Sigmoid colon (tissue), 7 donors: ENCODE measurements at places on chromosomes 3 and 15. TPM values are rescaled to one million over a fixed set of nuclear protein-coding genes. Genes with fewer than 3 reads are reported as not detected.

DNA sequence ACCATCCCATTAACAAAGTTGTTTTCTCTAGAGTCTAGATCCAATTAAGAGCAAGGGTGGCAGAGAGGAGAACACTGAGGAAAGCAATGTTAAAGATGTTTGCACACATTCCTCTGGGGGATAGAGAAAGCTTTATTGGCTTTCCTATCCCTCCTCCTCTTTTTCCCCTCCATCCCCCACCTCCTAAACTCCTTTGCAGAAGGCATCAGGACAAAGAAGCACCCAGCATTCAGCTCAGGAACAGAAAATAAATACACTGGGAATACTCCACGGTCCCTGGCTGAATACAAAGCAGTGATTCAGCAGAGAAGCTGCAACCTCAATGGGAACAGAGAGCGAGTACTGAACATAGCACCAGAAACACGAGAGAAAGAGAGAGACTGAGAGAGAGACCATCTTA lies 21.9 kb downstream of the LSAMP start:
- H3K4me3 ChIP-seq: peak overlapping the region; percentile 12
- no peaks in the 10 kb centered on the region for H3K36me3 ChIP-seq
- H3K27ac ChIP-seq: peak overlapping the region; percentile 69

Gene FBXO45
- total RNA-seq: 6.5 TPM

DNA sequence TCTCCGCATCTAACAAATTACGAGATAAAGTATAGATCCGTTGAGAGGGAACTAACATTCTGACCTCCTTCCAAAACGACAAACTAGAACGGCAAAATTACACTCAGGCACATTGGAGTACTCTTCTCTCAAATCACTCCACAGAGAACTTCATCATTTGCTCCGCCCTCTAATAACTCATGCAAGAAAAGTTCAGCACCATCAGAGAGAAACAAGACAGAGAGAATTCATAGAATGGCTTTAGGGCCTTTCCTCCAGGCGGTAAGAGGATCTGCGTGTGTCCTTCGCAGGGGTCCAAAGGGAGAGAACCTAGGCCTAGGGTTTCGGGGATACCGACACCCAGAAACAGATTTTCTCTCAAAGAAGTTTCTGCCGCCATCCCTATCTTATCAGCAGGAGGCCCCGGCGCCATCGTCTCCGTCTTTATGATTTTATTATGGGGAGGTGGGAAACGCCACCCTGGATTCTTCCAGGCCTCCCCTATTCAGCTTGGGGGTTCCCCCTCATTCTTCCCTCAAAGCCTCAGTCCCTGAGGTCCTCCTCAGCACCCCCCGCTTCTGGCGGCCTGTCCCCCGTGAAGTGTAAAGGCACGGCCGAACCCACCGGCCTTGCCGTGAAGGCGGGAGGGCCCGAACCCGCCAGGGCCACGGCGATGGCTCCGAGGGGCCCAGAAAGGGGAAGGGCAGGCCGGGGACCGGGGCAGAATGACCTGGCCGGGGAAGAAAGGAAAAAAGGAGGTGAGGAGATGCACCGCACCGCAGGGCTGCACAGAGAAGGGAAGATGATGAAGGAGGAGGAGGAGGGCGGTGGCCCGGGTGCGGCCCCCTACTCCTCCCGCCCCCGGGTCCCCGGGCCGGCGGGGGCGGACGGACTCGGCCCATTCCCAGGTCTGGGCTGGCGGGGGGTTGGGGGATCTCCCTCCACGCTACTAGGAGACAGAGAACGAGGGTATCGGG lies 768 bp downstream of the UBXN7 start:
- H3K4me1 ChIP-seq: peaks cover 23% of the 10 kb centered on the region
- H3K4me3 ChIP-seq: peak overlapping the region; percentile 80
- peak overlapping the region; percentile 91 for H3K27ac ChIP-seq
- no peaks in the 10 kb centered on the region for H3K27me3 ChIP-seq

GRCh38 chr15:50250760-50251394 lies 14.6 kb downstream of the HDC start:
- H3K36me3 ChIP-seq: no peaks in the 10 kb centered on the region
- no peaks in the 10 kb centered on the region for H3K27me3 ChIP-seq

Gene DNAH12
- 0.28 TPM for total RNA-seq

DNA sequence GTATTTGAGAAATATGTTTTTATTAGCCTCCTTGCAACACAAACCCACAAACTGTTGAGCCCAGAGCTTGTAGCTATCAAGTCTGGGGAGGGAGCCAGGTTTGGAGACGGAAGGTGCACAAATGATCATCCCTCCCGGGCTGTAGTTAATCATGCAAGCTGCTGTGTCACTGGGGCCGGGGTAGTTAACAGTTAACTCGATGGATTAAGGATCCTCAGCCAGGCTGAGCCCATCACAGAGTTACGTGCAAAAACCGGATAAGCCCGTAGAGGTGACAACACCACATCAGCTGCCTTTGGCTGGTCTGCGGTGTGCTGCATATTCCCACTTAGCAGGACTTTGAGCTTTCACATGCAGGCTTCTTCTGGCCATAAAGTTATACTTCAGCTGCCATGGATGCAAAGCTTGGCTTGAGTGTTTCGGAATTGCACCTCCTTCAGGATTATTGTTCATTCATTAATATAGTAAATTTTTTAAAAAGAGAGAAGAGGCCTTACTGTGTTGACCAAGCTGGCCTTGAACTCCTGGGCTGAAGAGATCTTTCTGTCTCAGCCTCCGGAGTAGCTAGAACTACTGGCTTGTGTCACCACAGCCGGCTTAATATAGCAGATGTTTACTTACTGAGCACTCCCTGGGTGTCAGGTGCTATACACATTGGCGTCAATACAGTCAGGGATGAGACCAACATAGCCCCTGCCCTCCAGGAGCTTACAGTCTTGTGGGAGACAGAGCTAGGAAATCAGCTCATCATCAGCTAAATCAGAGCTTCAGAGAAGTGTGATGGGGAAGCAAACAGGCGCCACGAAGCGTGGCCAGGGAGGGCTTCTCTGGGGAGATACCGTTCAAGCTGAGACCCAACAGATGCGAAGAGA lies 226.8 kb upstream of the BHLHE40 start:
- H3K36me3 ChIP-seq: peaks cover 4% of the 10 kb centered on the region
- H3K4me1 ChIP-seq: no peaks in the 10 kb centered on the region
- H3K27me3 ChIP-seq: no peaks in the 10 kb centered on the region

DNA sequence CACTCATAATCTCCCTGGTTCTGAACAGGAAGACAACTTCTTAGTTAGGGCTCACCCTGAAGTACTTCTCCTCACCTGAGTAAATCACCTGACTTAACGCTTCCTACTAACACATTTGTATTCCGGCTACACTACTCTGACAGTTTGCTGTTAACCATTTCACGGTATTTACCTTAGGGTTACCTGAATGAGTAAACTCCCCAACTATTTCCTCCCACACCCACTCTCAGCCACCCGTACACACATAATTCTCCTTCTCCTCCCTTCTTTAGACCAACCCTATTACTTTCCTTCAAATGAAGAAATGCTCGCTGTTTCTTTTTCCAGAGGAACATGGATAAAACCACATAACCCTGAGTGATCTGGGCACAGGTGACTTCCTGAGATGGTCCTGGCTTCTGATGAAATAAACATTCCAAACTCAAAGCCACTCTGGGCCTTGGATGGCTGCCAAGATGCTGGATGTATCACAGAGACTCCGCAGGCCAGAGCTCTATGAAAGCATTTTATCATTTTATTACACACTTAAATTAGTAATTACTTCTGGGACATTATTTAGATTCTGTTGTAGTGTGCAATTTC lies 183.6 kb upstream of the ATP11B start:
- no peaks in the 10 kb centered on the region for H3K4me1 ChIP-seq
- no peaks in the 10 kb centered on the region for H3K36me3 ChIP-seq
- no peak for DNase-seq

DNA sequence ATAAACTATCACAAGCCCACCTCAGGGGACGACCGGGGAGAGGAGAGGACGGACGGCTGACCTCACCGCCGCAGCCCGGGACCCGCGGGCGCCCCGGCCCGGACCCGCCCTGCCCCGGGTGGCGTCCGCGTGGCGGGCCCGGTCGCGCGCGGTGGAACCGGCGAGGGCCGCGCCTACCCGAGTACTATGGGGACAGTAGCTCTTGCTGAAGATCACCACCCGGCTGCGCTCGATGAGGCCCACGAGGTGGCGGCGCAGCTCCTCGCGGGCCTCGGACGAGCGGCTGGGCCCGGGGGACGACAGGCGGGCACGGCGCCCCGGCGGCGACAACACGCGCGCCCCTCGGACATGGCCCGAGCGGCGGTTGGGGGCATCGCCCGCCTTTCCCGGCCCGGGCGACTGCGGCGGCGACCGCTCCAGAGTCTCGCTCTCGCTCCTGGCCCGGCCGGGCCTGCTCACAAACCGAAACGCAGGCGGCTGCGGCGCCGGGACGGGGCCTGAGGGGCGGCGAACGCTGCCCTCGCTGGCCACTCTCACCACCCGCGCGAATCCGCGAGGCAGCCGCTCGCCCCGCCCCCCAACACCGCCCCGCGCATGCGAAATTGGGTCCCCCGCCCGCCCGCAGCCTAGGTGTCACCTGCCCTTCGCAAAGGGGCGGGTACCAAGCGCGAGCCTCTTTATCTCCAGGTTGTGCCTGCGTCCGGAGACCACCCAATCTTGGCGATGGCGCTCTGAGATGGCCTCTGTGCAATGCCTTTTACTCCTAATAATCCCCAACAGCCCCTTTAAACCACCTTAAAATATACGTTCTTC lies at the start of gene TXNRD3:
Gene TXNRD3 (minus strand): TSS at position 554 of the 813 bp plus-strand sequence.
- no peaks in the 10 kb centered on the region for H3K27me3 ChIP-seq
- peak; percentile 86 for DNase-seq
- H3K4me3 ChIP-seq: peak within 1 kb of the TSS; percentile 84

Gene SLC35G2
- 8.0 TPM for total RNA-seq

GRCh38 chr15:59966262-59966661 lies 37.8 kb upstream of the FOXB1 start:
- H3K27me3 ChIP-seq: no peaks in the 10 kb centered on the region
- no peaks in the 10 kb centered on the region for H3K36me3 ChIP-seq
- DNase-seq: no peak
- no peak overlapping the region for H3K4me3 ChIP-seq

DNA sequence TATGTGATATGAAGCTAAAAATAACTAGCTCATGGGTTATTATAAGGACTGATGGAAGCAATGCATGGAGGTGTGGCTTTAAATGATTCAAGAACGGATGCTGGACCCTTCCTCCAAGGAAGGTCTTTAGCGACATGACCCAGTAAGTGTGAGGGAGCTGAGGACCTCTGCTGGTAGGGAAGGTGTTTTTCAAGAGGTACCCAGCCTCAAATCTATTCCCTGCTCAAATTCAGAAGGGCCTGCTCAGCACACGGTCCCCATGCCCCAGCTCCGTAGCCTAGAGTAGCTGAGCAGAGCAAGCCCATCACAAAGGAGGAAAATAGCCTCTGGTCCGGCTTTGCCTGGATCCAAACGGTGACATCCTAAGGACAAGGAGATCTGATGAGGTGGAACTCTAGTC lies 266.2 kb upstream of the IGF1R start:
- H3K27me3 ChIP-seq: no peaks in the 10 kb centered on the region
- DNase-seq: no peak
- no peaks in the 10 kb centered on the region for H3K36me3 ChIP-seq

Gene TRPM1
- not detected for total RNA-seq

DNA sequence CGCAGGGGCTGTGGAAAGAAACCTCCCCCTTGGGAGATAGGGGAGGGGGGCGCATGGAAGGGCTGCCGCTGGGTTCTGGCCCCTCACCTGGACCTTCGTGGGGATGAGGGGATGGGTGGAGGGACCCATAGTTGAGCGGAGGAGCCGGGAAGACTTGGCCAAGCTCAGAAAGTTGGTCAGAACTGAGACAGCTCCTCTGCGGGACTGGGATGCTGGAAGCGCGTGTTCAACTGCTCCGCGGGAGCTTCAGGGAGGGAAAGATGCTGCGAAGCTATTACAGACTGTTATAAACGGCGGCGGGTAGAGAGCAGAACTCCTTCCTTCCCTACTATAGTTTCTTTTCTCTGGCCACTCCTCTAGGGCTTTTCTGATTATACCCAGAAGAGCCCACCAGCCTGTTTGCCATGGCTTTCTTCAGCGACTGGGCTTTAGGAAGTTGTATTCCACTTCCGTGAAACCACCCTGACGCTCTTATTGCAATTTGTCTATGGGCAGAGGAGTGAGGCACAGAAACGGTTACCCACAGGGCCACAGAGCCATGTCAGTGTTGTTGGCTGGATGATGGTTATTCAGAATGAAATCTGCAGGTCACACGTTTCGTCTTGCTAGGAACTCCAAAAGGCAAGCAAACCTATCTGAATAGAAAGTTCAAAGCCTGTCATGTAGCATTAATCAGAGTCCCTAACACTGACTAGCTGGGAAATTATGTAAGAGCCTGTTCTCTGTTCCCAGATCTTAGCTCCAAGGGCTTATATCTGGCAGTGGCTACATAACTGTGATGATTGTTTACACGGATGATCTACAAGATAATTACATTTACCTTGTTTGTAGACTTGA lies 1.1 kb downstream of the SYNPR start:
- no peak for DNase-seq
- H3K4me1 ChIP-seq: no peaks in the 10 kb centered on the region
- H3K4me3 ChIP-seq: no peak overlapping the region
- peaks cover 35% of the 10 kb centered on the region for H3K27me3 ChIP-seq
